ENCODE measurements at places on chromosomes 1 and 21.

DNA sequence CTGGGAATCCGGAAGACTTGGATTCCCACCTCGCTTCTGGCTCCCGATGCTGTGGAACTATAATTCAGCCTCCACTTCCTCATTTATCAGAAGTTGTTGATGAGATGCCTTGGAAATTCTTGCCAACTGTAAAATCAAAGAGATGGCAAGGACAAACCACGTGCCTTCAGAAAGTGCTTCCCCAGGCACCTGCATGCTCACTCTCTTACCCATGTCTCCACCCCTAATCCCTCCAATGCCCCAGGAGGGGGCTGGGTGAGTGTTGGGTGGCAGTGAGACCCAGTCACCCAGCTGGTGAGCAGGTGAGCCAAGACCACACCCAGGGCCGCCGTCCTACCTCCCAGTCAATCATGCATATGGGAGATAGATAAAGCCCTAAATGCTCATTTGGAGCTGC lies 160.8 kb downstream of the PSMG1 start:
- no peak for DNase-seq

- no peak for DNase-seq
Observed at GRCh38 chr1:61058483-61059245, 23.7 kb upstream of the NFIA start.

GRCh38 chr1:46446646-46447498 lies 42.8 kb upstream of the DMBX1 start:
- DNase-seq, result peak; percentile 57

- peak; percentile 94 for DNase-seq
Observed at GRCh38 chr1:165630629-165631341, at the start of gene MGST3. MGST3 (plus strand) TSS chr1:165631234; CDS start chr1:165649848, 18,614 bp downstream.

DNA sequence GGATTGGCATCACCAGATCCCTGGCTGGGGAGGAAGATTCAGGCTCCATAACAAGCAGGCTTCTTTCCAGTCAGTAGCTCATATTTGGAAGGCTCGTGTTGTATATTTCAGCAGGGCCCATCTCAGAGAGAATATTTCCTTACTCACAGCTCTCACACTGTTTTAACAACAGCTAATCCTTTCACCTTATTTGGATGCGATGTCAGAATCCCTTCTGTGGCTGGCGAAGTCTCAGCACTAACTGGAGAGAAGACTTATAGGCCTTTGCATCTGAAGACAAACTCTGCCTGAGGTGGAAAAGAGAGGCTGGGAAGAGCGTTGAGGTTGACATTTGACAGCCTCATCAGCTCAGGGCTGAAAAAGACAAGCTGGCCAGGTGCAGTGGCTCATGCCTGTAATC lies 47.2 kb upstream of the CAPZB start:
- no peak for DNase-seq

- no peak for DNase-seq
Observed at GRCh38 chr1:7781923-7782495, 2.1 kb upstream of the PER3 start.

- no peak for DNase-seq
Observed at GRCh38 chr1:44526295-44527073, 121.4 kb downstream of the RNF220 start.

DNA sequence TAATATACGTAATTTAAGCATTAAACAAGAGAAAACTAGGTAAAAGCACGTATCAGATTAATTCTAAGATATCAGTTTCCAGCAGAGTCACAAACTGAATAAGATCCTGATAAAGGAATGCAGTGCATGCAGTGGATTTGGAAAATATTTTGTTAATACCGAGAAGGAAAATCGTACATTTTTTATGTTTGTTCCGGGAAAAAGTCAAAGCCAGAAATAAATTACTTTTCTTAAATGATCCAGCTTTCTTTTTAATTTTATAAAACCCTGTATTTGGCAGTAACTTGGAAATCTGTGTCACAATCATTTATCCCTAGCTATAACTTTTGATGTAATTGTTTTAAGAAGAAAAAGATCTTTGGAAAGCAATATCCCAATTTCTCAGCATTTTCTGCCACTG lies 955 bp downstream of the PALMD start:
- no peak for DNase-seq

- DNase-seq, result no peak
Observed at GRCh38 chr1:148352470-148353053, 130.5 kb downstream of the PPIAL4G start.

All from urinary bladder (tissue), 4 donors.